ENCODE measurements at places on chromosomes 1 and 21.

DNA sequence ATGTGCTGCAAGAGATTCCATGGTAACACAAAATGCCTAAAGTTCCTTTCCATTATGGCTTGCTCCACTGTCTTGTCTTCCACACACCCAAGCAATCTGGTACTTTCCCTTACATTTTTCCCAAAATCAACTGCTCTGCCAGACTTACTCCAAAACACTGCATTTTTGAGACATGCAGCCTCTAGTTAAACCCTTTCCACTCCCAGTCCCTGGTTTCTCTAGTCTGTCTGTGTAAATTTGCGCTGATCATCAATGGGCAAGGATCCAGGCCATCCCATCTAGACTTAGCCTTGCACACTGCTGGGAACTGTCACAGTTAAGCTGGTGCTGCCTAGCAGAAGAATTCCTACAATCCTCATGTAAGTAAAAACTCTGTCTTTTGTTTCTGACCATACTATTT lies 47.8 kb downstream of the DAB1 start:
- no peak for DNase-seq

- peak; percentile 7 for DNase-seq
Observed at GRCh38 chr1:207752456-207752998, 673 bp downstream of the CD46 start.

- no peak for DNase-seq
Observed at GRCh38 chr1:70044832-70045231, 160.5 kb downstream of the LRRC40 start.

- DNase-seq, result no peak
Observed at GRCh38 chr1:171739656-171740055, 2.2 kb downstream of the VAMP4 start.

GRCh38 chr1:41751804-41752513 lies 166.8 kb downstream of the HIVEP3 start:
- no peak for DNase-seq

DNA sequence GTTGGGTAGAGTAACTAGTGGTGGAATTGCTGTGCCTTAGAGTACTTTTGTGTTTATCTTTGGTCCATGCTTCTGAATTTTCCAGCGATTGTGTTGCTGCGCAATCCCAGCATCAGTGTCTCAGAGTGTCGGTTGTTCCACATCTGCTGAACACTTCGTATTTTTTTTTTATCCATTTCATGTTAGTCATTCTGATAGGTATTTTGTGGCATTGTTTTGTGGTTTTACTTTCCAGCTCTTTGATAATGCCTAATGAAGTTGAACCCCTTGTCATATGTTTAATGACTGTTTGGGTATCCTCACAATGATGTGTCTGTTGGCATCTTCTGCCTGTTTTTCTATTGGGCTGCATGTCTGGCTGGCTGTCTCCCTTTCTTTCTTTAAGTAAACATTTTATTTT lies 13.6 kb downstream of the TUFT1 start:
- no peak for DNase-seq

DNA sequence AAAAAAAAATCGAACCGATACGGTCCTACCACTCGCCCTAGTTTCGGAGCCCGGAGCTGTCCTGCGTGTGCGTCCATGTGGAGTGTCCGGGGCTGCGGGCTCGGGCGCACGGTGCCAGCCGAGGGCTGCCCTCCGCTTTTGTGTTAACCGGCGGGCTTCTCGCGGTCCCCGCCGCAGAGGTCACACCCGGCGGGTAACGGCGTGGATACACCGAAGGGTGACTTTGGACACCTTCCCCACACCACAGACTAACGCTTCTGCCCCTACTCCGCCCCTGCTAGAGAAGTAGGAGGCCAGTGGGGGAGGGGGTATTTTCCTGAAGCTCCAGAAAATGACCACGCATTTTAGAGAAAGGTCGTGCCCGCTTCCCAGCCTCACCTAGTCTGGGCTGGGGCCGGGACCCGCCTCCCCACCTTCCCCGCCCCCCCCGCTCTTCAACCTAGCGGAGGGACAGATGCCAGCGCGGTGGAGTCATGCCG lies 609 bp upstream of the ATF3 start:
- no peak for DNase-seq

DNA sequence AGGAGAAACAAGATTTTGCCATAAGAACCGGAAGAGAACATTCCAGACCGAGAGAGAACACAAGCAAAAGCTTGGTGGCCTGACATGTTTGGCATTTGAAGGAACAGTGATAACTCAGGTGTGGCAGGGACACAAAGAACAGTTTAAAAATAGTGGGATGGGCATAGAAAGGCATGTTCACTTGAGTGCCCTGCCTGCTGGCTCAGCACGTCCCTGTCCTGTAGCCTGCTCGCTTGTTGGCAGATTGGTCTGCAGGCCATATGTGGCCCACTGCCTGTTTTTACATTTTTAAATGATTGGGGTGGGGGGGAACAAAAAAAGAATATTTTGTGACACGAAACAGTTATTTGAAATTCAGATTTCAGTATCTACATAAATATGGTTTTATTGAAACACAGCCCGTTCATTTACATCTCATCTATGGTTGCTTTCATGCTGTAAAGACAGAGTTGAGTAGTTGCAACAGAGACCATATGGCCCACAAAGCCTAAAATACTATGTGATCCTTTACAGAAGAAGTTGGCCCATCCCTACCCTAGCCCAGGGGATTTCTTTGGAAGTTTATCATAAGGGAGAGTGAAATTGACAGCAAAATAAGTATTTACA lies 100.7 kb downstream of the RGL1 start:
- DNase-seq, result no peak

DNA sequence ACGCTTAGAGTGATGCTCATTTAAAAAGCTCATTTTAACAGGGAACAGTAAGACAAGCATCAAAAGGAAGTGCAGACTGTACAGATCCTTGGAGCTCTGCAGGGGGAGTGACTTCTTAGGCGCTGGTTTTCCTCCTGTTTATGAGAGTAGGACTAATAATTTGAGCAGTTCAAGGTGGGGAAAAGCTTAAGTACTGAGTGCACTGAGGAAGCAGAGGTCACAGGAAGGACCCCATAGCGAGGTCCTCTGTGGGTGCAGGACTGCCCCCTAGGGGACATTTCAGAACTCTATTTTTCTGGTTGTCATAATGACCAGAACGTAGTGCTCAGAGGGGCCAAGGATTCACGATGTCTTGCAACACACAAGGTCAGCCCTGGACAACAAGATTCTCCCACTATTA lies 112.1 kb downstream of the HLCS start:
- no peak for DNase-seq

DNA sequence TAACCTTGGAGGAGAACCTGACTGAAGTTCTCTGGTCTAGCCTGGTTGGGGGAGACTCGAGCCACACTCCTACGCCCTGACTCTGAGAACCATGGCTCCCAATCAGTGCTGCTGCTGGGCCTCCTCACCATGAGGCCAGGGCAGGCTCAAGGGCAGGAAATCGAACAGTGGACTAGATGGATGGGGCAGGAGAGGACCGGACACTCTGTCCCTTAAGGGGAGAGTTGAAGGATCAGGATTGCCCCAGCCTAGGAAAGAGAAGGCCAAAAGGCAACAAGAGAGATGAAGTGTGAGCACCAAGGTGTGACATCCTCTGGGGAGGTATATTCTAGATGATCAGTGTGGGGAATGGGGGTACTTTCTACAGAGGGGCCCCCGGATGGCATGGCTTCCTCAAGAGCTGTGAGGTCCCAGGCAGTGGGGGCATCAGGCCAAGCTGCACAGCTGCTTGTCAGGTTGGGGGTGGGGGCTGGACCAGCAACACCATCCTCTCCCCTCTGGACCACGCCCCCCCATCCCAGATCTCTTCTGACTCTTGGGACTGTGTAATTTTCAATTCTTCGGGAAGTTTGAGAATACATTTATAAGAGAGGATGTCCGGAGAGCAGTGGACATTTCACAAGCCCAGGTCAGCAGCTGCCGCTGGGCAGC lies 34.0 kb downstream of the MX1 start:
- no peak for DNase-seq

DNA sequence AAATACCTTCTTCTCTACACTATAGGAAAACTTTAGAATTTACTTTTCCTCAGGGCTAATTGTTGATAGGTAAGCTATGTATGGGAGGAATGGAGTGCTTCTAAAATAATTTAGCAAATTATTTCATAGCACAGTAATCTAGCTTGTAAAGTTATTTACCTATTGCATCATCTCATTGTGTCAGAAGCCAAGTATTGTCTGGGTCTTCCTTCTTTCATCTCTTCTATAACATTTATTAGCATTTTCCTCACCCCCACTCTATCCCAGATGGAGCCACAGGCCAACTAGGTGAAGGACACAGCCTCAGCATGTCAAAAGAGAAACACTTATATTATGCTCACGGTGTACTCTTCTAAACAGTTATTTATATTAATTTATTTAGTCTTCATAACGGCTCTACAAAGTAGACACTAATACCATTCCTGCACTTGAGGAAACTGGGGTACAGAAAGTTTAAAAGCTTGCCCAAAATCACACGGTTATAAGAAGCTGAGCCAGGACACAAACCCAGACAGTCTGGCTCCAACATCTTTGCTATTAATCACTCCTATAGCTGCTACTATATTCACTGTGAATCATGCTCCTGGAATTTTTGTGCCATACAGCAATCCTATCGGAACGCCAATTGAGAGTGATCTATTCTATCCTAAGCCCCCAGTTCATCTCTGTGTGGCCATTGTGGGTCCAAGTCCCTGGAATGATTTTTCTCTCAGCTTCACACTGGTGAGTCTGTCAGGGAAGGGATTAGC lies 43.1 kb downstream of the OR10J5 start:
- no peak for DNase-seq

DNA sequence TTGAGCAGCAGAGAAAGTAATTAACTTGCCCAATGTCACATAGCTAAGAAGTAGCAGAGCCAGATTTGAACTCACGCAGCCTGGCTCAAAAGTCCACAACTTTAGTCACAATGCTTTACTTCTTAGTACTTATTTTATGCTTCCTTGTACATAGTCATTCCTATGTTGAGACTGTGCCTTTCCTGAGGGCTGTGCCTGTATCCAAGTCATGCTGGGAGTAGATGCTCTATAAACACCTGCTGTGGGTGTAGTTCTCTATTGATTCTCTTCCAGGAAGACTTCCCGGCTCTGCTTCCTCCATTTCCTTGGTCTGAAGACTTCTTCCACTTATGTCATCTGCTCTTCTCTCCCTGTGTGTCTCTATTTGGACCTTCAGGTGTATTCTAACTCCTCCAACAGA lies 16.6 kb downstream of the IQGAP3 start:
- DNase-seq, result no peak
